GM23338 (cell line): ENCODE measurements at places on chromosomes 7 and 10.

- no peak for DNase-seq
Observed at GRCh38 chr10:90276894-90277475, 575.6 kb downstream of the KIF20B start.

- peak; percentile 35 for DNase-seq
Observed at GRCh38 chr7:90749774-90750173, 153.7 kb downstream of the CDK14 start.

- no peak for DNase-seq
Observed at GRCh38 chr10:33706746-33707145, 372.3 kb upstream of the NRP1 start.

- peak; percentile 76 for DNase-seq
Observed at GRCh38 chr10:103458720-103459119, at the start of gene CALHM1. CALHM1 (minus strand) TSS chr10:103458900; CDS start chr10:103458751, 149 bp downstream.

DNA sequence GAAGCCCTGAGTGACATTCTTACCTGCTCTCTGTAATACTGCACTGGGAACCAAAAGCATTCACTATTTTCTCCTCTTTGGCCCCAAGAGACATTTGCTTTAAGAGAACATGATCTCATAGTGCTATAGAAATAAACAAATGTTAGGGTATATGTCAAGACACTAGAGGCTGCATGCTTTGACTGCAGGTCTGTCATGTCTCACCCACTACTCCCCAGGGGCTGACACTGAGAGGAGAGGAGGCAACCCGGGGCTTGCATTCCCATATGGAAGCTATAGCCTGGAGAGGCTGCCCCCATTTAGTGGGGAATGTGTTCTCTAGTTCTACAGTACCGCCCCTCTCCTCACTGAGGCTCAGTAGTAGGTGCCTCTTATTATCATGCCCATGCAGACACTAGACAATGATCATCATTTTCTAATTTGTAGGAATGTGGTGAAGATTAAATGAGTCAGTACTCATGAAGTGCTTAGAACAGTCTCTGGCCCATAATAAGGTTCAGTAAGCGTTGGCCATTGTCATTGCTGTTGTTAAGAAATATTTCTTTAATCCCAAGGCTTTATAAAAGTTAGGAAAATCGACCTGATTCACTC is 4.9 kb upstream of the SLF2 start:
- no peak for DNase-seq

GRCh38 chr7:134533288-134533771 is 6.0 kb downstream of the AKR1B10 start:
- no peak for DNase-seq

- DNase-seq: no peak
Observed at GRCh38 chr10:48714088-48714487, 29.4 kb downstream of the WDFY4 start.

DNA sequence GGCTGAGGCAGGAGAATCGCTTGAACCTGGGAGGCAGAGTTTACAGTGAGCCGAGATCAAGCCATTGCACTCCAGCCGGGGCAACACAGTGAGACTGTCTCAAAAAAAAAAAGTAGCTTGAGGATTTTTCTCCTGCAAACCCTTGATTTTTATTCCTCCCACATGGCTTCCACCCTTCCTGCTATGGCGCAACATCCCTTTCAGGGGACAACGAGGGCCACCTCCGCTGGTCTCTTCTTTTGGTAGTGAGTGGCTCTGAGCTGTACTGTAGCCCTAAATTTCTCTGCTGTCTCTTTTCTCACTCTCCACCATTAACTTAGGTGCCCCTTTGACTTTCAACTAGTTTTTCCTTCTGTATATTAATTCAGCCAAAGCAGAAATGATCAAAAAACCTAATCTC is 113.4 kb downstream of the HIPK2 start:
- DNase-seq: no peak

- DNase-seq: no peak
Observed at GRCh38 chr7:16698200-16698905, 52.4 kb downstream of the BZW2 start.

- peak; percentile 64 for DNase-seq
Observed at GRCh38 chr7:78134256-78134655, 335.7 kb downstream of the PHTF2 start.

DNA sequence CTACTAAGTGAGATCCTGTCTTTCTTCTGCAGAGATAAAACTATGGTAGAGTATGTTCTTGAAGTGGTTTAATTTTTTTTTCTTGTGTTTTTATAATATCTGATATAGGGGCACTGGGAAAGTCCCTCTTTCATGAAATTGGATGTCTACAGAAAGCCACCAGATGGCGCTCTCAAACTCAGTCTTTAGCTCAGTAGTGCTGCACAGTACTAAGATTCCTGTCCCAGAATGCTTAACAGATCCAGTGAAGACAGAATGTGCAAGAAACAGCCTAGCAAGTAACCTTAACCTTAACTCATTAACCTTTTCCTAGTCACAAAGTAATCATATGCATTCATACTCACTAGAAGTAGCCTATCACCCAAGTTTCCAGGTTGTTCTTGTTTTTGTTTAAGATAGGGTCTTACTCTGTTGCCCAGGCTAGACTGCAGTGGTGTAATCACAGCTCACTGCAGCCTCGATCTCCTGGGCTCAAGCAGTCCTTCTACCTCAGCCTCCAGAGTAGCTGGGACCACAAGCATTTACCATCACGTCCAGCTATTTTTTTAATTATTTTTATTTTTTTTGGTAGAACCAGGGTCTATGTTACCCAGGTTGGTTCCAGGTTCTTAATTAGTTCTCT is 56.7 kb downstream of the IDE start:
- peak; percentile 90 for DNase-seq

DNA sequence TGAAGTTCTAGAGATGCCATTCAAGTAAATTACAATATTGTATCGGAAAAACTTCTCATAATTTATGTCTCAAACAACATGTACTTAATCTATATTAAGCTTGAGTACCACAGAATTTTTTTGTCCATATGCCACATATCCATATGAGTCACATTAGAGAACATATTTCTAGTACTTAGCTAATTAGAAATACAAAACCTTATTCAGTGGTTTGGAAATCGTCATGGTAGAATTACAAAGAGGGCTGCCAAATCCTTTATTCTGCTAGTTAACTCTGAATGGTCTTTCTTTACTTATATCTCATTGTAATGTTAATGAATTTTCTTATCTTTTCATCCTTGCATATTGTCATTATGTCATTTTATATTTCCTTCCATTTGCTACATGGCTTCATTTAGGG is 9.0 kb upstream of the VIM start:
- no peak for DNase-seq

GRCh38 chr7:1700086-1700485 is 30.0 kb downstream of the ELFN1 start:
- DNase-seq: no peak

- DNase-seq: no peak
Observed at GRCh38 chr10:62133618-62134017, 135.0 kb downstream of the RTKN2 start.

DNA sequence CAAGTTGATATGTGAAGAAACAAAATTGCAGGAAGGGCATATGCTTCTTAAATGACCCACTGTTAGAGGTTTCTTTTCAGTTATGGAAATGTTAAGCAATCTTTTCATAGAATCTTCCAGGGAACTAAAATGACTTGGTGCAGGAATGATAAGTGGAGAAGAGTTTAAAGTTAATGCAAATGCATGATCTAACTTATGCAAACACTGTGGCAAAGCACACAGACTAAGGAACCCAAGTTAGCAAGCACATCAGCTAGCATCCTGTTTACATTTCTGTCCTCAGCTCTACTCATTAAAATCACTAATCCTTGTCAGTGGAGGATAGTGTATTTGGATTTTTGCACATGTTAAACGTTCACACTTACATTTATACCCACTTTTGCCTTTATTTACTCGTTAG is 9.3 kb downstream of the CLCN1 start:
- no peak for DNase-seq

DNA sequence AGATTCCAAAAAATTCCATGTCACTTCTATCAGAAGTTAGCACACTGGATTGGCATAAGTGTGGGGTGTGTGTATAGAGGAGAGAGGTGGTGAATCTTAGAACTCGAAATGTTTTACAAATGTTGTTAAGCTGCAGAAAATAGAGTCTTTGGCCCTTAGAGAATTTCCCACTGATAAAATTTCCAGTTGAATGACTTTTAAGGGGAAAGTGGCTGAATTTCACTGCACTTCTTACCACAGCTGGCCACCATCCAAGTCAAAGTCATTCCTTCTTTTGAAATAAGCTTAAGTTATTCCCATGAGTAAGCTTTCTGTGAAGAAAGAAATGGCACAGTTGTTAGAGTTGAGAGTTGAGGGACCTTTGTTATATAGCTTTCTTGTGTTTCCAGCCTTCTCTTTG is 13.9 kb downstream of the VCL start:
- DNase-seq: no peak

GRCh38 chr10:68135362-68135761 is 26.1 kb downstream of the MYPN start:
- no peak for DNase-seq
